ENCODE measurements at places on chromosomes 5 and 9. TPM values are rescaled to one million over a fixed set of nuclear protein-coding genes. Genes with fewer than 3 reads are reported as not detected.

The NKD2 gene
- total RNA-seq: 3.2 TPM

The SNCB gene
- total RNA-seq: 15.7 TPM

The INSL4 gene
- not detected for total RNA-seq

The OBP2B gene
- total RNA-seq: not detected

The PBX3 gene
- 27.5 TPM for total RNA-seq

The HMMR gene
- 2.2 TPM for total RNA-seq

The SARDH gene
- 2.2 TPM for total RNA-seq

The FBXW2 gene
- 46.0 TPM for total RNA-seq

The PCDHB11 gene
- 8.9 TPM for total RNA-seq

The ZNF484 gene
- 52.1 TPM for total RNA-seq

The CETN3 gene
- total RNA-seq: 16.0 TPM

The GAPVD1 gene
- 59.7 TPM for total RNA-seq

The TAL2 gene
- 9.6 TPM for total RNA-seq

The AMBP gene
- not detected for total RNA-seq

The KCNMB1 gene
- total RNA-seq: under 0.01 TPM

All from temporal lobe (tissue), 4 donors.